Left ventricle myocardium inferior (tissue), 1 donor: ENCODE measurements at places on chromosomes 6 and 20.
A peak's percentile ranks its signal among the peaks of the same experiment; 100 is the strongest.

GRCh38 chr6:170008294-170008785 lies 256.9 kb downstream of the ERMARD start:
- DNase-seq: no peak

DNA sequence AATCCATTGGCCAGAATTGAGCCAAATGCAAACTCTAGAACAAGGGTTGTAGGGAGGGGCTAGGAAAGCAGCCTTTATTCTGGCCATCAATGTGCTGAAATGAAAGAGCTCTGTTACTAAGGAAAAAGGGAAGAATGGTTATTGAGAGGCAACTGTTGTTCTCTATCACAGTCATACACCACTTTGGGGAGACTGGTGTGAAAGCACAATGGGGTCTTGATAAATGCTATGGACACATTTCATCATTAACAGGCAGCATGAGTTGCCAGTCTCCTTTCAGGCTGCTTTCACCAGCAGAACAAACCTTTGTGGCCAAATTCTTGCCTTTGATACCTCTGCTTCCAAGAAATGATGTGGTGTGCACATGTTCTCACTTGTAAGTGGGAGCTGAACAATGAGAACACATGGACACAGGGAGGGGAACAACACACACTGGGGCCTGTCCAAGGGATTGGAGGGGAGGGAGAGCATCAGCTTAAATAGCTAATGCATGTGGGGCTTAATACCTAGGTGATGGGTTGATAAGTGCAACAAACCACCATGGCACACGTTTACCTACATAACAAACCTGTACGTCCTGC lies 86.2 kb downstream of the CDS2 start:
- no peak for DNase-seq

DNA sequence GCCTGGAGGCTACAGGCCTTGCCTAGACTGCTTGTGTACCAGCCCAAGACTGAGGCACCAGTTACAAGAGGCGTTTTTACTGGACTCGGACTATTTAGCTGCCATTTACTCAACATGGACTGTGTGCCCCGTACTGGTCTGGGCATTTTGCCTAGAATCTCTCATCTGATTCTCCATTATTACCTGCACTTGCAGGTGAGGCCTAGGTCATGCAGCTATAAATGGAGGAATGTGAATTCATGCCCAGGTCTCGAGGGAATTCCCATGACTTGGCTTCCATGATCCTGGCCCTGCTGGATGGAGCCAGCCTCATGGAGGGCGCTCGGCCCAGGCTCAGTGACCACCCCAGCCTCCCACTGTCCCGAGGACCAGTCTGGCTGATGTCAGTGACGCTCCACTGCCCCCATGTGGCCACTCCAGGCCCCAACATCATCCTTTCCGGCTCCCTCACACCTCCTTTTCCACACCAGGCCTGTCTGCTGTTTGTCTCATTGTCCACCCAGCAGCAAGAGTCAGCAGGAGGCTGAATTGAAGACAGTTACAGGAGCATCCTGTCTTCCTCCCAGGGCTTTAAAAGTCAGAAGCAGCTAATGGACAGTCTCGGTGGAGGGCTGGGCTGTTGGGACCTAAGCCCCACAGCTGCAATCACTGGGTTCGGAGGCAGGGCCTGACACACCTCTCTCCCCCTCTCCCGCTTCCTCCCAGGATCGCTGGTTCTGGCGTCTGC lies 8.7 kb downstream of the MMP24OS start:
- DNase-seq: peak; percentile 59

GRCh38 chr6:34514593-34515472 lies 41.3 kb downstream of the SPDEF start:
- DNase-seq: peak; percentile 11

DNA sequence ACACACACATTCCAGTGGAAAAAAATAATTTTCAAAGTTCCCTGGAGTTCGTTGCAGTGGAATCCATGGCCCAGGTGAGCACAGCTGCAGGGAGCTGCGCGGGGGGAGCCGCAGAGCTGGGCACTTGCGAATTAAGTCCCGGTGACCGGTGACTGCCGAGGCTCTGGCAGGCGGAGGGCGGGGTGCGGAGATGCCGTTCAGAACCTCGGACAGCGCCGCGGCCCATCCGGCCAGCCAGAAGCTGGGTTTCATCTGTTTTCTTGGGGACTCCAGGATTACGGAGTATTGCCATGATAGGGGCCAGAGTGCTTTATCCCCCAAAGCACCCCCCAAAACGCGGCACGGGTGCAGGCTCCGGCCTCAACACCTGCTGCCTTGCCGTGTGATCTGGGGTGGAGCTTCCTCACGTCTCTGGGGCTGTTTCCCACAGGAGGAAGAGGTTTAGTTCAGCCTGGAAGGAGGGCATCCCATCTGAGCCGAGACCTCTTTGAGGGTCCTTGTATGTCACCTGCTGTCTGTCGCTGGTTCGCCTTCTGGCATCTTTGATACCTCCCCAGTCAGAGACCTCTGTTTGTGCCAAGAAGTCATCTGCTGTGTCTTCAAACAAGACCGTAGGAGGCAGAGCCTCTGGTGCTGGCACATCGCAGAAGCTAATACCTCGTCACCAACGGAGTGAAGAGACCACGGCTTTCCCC lies 99.4 kb downstream of the YTHDF1 start:
- no peak for DNase-seq

DNA sequence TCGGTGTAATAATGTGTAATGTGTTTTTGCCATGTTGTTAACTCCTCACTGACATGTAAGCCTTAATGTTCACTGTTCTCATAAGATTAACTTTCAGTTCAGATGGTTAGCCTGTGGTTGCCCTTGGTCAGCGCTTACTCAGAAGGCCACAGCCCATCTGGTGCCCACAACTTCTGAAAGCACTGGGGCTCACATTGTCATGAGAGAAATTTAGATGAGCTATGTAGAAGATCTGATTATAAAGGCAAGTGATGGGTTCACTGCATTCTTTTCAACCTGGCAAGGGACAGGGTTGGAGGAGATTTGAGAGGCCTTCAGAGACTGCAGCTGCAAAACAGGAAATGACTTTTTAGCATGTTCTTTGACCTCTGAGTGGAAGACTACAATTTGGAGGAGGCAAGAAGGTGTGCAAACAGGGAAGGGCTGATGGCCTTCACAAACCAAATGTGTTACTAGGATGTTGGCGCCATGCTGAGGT lies 242.3 kb upstream of the SUPT3H start:
- DNase-seq: no peak

- DNase-seq: no peak
These were observed 164.2 kb downstream of the ADAT2 start for GRCh38 chr6:143286251-143286795.

- no peak for DNase-seq
These were observed 143.6 kb upstream of the SPACA1 start for GRCh38 chr6:87904011-87904410.

DNA sequence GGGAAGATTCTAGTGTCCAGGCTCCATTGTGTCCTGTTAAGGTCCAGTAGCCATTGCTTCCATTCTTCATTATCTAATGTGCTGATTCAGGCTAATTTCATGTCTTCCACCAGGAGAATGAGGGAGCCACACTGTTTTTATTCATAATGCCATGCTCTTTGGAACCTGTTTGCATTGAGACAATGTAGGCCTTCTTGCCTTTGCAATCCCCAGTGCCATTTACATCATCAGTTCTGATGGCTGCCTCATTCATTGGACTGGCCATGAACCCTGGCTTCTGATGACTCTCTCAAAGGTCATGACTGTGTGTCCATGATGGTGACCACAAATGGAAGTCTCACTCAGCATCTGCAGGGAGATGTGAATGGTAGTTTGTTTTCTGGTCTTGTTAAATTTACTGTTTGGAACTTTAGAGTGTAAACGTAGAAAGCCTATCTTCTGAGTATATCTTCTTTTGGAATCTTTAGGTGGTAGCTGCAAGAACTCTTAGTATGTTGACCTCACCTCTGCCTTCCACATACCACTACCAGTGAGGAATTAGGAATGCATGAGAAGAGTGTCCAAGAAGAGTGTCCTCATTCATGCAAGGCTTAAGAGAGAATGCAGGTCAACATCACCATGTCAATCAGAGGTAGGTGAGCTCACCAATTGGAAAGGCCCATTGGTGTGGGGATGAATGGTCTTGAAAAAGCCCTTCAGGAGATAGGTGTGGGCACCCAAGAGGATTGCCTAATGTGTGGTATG lies 42.9 kb upstream of the ZFP64 start:
- DNase-seq: no peak

DNA sequence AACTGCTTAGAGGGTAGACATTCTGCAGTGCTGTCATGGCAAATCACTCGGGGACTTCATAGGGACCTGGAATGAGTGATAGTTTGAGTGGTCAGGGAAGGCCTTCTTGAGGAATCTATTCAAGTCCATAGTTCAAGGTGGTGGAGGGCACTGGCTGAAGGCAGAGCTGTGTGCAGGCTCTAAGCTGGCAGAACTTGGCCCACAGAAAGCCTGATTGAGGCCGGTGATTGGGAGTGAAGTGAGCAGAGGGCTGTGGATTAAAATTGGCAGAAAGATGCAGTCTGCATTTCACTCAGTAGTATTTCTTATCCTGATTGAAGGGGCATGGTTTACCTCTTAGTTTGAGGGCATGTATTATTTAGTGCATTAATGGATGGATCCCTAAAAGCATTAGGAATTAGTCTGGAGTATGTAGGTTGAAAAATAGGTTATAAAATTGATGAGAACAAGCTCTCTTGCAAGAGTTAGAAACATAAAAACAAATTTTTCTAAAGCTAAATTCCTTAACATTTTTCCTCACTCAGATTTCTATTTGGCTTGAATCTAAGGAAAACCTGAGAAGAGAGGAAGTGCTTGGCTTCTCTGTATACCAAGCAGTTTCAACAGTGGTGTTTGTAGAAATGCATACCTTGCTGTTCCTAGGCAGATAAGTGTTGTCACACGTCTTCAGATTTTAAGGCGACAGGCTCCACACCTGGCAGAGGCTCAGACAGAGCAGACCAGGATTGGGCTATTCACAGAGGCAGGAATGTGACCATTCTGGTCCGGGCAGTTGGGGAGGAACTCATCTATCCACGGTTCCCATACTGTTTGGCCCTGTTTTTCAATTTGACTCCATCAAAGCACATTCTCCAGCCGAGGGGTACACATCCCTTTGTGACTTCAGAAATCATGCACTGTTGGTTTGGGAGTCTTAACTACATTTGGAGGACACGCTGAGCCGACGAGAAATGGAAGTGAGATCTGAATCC lies 45.2 kb downstream of the UTRN start:
- no peak for DNase-seq

DNA sequence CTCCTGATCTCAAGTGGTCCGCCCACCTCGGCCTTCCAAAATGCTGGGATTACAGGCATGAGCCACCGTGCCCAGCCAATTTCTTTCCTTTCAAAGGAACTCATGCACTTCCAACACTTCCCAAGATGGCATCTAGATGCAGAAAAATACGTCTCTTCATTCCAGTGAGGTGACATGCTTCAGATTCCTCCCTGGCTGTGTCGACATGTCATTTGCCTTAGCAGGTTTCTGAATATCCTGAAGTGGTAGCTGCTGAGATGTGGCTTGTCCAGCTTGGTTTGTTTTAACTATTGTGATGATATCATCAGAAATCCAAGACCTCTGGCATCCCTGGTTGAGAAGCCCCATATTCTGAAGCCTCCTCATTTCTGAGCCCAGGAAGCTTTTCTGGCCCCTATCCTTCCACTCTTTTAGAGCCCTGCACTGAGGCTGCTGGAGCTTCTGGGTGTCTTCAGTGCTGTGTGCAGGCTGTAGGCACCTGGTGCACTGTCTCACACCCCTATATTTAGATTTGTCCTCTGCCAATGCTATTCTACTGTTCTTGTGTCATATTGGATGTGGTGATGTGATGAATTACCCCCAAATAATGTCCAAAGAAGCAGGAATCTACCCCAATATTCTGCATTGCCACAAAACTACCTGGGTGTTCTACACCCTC lies 73.3 kb upstream of the E2F3 start:
- DNase-seq: no peak

DNA sequence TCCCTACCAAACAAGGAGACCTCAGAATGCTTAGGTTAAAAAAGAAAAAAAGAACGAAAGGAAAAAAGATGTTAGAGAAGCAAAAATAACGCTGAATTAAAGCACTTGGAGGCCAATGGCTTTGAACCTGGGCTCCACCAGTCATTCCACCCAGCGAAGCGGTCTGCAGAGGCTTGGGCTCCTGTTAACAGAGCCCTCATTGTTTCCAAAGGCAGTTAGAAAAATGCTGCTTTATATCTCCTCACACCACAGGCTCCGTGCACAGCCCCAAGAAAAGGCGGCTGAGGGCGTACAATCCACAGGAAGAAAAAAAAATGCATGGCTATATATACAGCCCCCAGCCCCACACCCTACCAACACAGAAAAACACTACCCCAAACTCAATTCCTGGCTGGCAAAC lies 255.9 kb downstream of the FOXC1 start:
- no peak for DNase-seq

GRCh38 chr6:105336986-105337385 lies 65.9 kb downstream of the PREP start:
- no peak for DNase-seq

DNA sequence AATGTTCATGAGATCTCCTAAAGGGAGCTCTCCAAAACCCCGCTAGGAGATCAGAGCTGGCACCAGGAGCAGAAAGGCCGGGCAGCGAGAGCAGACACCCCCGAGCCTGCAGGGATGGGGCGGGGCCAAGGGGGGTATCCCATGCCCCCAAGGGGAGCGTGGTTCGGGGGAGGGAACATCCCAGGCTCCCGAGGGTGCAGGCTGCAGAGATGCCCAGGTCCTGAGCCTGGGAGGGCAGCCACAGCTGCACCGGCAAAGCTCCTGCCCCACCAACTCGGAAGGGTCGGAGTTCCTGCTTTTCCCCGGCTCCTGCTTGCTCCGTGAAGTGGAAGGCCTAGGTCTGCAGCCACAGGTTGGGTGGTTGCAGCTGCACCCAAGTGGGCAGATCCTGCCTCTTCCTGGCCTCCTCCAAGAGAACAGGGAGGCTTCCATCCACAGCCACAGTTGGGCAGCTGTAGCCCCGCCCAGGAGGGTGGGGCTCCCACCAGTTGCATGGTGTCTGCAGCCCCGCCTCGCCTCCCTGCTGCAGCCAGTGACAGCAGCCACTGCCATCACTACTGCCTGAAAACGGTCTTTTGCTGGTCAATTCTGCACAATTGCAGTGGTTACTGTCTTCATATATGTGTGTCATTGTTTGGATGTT lies 13.4 kb upstream of the GMNN start:
- no peak for DNase-seq

GRCh38 chr6:123994891-123995635 lies 191.4 kb downstream of the NKAIN2 start:
- no peak for DNase-seq

DNA sequence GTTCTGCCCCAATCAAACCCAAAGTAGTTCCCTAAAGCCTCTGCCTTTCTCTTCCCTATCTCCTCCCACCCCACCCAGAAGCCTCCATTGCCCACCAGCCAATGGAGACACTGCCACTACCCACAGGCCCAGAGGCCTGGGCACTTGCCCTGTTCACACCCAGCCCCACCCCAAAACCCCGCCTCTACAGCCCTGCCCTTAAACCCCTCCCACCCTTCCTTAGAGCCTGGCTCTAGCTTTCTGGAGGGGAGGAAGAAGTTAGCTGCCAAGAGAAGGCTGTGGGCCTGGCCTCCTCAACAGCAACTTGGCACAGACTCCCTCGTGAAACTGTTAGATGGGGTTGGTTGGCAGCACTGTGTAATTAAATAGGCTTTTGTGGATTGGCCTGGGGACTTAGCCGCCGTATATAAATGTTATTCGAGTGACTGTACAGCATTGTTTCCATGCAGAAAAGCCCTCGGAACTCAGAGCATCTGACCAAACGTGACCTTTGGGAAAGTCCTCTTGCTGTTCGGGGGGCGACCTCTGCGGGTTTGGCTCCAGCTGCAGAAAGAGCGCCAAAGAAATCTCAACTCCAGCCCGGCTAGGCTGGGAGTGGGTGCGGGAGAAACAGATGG lies 31.4 kb downstream of the COL11A2 start:
- no peak for DNase-seq

- DNase-seq: no peak
These were observed 128.0 kb downstream of the FOXC1 start for GRCh38 chr6:1737463-1738311.

GRCh38 chr20:13749811-13750210 lies 34.9 kb downstream of the ESF1 start:
- no peak for DNase-seq
